ENCODE measurements at places on chromosomes 11 and 22.
A peak's percentile ranks its signal among the peaks of the same experiment; 100 is the strongest.

- DNase-seq, result no peak
Measured at GRCh38 chr11:70783821-70784220, 385.5 kb downstream of the CTTN start.

DNA sequence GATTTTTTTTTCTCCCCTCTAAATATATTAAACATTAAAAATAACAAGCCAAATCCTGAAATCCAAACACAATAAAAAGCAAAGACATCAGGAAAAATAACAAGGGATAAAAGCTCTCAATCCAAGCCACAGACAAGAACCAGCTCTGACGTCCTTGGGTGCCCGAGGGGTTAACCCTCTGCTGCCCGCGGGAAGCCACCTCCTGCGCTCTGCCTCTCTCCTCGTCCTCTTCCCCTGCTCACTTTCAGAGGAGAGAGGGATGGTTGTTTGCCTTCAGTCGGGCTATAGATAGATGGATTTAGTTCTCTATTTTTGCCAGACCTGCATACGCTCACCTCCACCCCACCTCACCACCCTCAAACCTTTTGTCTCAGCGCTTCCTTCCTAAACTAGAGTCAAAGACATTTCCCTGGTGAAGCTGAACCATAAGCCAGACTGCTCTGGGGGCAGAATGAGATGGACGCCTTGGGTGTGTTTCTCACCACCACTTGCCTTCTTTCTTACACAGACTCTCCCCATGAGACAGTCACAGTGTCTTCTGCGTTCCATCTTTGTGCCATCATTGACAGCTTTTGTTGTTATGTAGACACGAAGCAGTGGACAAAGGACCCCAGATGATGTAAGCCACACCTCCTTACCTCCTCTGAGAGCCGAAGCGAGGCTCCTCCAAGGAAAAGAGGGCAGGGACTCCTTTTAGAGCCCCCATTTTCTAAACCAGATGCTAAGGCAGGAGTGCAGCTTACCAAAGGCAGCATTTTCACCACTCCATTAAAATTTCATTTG lies 142.5 kb upstream of the HSD17B12 start:
- no peak for DNase-seq

DNA sequence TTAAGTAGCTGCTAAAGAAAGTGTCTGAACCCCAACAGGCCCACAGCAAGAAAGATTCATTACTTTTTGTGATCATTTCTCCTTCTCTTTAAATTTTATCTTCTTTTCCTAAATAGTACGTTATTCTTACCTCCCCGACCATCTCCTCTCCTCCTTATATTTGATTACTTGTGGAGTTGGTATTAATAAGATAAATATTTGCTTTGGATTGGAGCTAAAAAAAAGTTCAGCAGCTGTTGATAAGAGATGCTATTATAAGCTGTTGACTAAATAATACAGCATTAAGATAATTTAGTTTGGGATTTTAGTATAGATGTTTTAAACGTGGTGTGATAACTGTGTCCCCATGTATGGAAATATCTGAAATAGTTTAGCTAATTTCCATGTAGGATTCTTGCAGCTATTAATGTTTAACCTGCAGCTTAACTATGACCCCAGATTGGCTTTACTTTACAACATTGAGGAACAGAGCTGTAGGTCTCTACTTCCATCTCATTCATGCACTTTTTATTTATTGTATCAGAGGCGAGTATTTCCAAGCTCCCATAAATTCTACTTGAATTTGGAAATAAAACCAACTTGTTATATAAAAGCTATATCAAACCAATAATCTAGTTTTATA lies 37.8 kb downstream of the ZNF143 start:
- no peak for DNase-seq

DNA sequence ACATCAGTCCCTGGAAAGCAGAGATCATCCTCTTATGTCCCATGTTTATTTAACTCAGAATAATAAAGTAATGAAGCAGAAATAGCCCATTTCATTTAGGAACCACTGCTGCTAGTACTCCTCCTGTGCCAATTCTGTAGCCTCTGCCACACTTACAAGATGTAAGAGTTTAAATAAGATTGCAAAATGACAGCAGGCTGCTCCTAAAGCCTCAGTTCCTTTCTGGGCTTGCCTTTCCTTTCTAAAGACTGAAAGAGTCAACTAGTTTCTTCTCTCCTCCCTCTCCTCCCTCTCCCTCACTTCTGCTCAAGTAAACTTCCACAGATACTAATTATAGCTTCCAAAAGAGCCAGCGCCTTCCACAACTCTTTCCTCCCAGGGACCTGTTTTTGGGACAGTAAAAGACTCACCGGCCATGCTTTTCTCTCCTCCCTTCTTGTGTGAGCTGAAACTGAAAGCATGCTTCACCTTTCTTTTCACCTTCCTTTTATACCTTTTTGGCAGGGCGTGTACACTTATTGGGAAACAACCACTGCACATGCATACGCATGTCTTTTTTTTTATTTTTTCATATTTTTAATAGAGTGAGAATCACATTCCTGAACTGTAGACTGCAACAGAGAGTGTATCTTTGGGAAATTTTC lies 26.1 kb upstream of the CARD16 start:
- DNase-seq, result no peak

DNA sequence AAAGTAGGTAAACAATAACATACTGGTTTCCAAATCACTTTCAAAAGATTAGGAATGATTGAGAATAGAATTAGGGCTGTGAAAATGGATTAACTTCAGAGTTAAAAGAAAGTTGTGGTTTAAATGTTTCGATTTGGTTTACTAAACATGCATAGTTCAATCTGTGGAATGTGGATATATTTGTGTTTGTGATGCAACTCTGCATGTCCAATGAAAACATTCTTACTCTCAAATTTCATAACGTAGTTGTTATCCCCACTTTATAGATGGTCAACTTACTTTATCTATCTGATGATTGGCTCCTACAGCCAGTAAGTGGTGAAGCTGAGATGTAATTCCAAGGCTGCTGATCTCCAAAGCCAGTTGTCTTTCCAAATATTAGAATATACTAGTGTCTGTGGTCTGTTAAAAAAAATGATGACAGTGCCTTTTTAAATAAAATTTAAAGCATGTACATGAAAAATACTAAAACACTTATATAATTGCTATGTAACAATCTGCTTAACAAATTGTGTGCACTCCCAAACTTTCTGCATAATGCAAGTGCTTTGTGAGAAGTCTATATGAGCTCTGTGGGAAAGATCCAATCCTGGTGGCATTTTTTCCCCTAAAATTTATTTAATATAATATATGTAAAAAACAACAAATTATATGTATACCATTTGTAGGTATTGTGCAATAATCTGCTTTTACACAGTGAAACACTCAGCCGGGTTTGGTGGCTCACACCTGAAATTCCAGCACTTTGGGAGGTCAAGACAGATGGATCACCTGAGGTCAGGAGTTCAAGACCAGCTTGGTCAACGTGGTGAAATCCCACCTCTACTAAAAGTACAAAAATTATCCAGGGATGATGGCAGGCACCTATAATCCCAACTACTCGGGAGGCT lies 9.7 kb upstream of the SIK3 start:
- no peak for DNase-seq

DNA sequence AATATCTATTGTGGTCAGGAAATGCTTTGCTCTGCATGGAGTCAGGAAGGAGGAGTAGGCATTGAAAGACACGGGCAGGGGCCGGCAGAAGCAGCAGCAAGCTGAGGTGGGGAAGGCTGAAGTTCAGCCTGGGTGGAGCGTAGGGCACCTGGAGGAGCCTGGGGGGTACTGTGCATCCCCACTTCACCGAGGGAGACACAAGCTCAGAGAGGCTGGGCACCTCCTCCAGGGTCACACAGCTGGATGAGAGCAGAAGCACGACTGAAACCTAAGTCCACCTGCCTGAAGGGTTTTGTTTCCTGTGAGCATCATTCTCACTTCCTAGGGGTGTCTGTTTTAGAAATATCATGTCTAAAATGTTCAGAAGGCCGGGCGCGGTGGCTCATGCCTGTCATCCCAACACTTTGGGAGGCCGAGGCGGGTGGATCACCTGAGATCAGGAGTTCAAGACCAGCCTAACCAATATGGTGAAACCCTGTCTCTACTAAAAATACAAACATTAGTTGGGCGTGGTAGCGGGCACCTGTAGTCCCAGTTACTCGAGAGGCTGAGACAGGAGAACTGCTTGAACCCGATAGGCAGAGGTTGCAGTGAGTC lies 138.3 kb downstream of the MPPED1 start:
- no peak for DNase-seq

DNA sequence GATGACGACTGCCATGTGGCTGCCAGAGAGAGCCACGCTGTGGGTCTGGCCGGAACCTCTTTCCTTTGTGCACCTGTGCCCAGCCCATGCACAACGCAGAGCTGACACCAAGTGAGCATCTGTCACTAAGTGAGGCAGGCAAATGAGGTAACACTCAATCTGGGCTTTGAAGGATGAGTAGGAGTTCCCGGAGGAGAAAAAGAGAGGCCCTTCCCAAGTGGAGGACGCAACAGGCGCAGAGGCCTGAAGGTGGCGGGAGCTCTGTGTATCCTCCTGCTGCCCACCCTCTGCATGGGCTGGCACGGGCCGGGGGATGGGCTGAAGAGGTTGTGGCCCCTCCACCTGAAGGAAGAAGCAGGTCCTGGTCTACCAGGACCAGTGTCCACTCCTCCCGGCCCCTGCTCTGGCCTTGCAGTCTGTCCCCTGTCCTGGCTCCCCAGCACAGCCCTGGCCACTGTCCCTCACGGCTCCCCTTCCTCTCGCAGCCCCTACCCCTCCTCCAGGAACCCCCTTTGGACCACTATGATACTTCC lies 23.4 kb upstream of the PPARA start:
- DNase-seq, result no peak

GRCh38 chr11:72740060-72740424 lies 12.2 kb downstream of the ARAP1 start:
- no peak for DNase-seq

- no peak for DNase-seq
Measured at GRCh38 chr22:45621836-45622600, 49.6 kb upstream of the ATXN10 start.

DNA sequence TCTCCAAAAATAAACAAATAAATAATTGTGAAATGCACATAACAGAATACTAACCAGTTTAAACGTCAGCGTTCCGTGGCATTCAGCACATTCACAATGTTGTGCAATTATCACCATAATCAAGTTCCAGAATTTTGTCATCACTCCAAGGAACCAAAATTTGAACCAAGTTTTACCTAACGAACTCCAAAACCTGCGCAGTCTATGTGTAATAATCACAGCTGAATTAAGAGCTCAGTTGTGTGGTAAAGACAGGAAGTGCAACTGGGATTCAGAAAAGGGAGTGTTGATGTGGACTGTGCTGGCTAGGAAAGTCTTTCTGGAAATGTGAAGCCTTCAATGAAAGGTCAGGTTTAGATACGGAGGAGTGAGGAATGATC lies 5.4 kb upstream of the MCAM start:
- no peak for DNase-seq

DNA sequence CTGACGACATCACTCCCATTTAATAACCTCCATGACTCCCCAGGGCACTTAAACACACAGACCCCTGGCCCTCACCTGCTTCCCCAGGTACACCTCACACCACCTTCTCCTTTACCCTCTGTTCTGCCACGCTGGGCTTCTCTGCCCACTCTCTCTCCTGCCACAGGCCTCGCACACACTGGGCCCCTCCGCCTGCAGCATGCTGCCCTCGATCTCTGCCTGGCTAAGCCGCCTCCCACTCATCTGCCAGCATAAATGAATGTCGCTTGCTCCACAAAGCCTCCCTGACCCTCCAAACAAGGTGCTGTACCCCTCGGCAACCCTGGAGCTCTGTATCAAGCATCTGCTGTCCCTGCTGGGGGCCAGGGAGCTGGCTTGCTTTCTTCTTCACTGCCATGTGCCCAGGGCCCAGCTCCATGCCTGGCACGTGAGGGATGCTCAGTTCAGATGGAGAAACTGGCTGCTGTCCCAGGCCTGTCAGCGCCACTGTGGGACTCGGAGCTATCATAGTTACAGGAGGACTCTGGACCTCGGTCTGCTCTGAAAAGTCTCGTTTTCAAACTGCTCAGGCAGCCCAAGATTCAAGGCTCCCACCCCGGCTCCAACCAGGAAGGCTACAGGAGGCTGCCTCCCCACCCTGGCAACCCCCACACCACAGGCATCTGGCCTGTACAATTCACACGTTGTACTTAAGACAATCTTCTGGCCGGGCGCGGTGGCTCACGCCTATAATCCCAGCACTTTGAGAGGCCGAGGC lies 11.9 kb downstream of the TTLL1 start:
- DNase-seq, result no peak

GRCh38 chr11:1009371-1009770 lies 27.1 kb downstream of the MUC6 start:
- DNase-seq, result no peak

- peak; percentile 51 for DNase-seq
Measured at GRCh38 chr11:62556108-62556874, 9.7 kb upstream of the AHNAK start.

- DNase-seq, result no peak
Measured at GRCh38 chr11:86671531-86672006, 847 bp downstream of the ME3 start.

GRCh38 chr11:9020916-9021315 lies 17.1 kb upstream of the NRIP3 start:
- no peak for DNase-seq

- DNase-seq, result no peak
Measured at GRCh38 chr11:69193629-69194028, 37.9 kb downstream of the SMIM38 start.

GRCh38 chr22:24422102-24422665 lies 5.2 kb upstream of the ADORA2A start:
- DNase-seq, result no peak

DNA sequence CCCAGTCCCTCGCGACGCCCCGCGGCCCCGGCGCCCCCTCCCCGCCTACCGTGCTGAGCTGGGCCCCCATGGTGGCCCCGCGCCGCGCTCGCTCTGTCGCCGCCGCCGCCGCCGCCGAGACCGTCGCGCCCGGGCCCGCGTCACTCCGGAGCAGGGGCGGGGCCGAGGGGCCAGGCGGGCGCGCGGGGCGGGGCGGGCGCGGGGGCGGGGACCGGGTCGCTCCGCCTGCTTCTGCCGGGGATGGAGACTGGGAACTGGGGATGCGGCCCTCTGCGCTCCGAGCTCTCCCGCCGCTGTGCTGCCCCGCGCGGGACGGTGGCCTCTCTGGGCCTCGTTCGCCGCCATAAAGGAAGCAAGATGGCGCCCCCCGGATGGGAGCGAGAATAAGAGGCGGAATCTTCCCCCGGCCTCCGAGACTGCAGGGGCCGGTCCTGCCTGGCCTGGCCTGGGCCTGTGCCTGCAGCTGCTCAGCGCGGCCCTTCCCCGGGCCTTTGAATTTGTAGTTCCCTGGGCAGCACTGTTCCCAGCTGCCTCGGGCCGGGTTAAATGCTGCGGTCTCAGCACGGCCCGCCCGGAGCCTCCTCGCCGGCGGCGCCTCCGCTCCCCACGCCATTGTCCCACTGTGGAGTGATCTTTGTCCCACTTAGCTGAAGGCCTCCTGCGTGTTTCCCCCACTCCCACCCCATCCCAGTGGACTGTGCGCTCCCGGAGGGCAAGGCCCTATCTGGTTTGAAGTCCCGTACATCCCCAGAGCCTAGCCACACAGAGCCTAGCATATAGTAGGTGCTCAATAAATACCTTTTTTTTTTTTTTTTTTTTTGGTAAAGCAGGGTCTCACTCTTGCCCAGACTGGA lies at the start of gene CYB5R3:
Gene CYB5R3 (minus strand): TSS at position 147 of the 854 bp plus-strand sequence. CDS start 77 bp downstream, at position 70.
- DNase-seq, result peak; percentile 82

Data from stimulated activated CD4-positive, alpha-beta T cell treated with anti-CD3 and anti-CD28 coated beads, Interleukin-1b, Interleukin-23, amount 100 ng/mL, for 4 hours (primary cell).